GF-D8 (cell line): ENCODE measurements at places on chromosomes 7 and 10.

GRCh38 chr7:112052993-112053736 lies 153.0 kb downstream of the DOCK4 start:
- no peak for DNase-seq

GRCh38 chr7:28688651-28689050 lies 269.5 kb downstream of the TRIL start:
- no peak for DNase-seq

- no peak for DNase-seq
These were observed 269.2 kb downstream of the ZWINT start for GRCh38 chr10:56091872-56092271.

DNA sequence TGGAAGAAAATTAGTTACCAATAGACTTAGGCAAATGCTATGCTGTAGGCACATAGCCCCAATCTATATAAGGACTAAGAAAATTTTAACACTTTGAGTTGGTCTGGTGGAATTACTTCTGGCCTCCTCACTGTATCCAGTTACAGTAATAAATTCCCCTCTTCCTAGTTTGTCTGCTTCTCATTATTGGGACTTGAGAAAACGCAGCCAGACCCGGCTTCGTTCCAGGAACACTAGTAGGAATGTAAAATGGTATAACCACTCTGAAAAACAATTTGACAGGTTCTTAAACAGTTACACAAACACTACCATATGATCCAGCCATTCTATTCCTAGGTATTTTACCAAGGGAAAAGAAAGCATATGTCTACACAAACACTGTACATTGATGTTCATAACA lies 150.2 kb downstream of the VPS50 start:
- no peak for DNase-seq

GRCh38 chr7:44985033-44985695 lies 6.3 kb upstream of the MYO1G start:
- no peak for DNase-seq

GRCh38 chr10:114925587-114926586 lies 12.1 kb upstream of the TRUB1 start:
- no peak for DNase-seq

DNA sequence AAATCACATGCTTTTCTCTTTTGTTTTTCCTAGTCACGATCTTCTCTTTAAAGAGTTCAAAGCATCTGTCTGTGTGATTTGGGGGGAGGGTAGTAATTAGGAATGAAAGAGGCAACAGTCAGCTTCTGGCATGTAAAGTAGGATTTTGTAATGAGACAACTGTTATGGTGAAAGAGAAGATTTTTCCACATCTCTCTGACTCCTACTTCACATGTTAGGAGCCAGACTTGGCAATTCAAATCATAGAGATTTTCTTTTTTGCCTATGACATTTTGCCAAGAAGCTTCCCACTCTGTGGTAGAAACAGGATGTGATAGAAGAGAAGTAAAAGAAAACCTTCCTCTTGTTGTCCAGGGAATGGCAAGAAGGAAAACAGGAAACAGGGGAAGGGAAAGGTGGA lies 38.3 kb upstream of the KLHL7 start:
- DNase-seq: no peak

DNA sequence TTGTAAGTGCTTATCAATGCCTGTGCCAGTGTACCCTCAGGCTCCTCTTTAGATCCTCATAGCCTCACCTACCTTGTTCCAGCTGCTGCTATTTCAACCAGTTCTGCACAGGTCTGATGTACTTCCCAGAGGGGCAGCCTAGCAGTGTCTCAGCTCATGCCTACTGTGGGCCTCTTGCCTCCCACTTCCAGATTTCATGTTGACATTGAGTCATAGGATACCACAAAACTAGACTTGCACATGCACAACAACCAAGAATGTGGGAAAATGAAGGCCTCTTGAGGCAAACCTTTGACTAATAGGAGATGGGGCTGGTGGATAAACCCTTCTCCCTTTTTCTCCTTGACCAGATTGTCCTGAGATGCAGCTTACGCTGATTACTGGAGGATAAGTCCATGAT lies 31.0 kb downstream of the PON3 start:
- DNase-seq: no peak

DNA sequence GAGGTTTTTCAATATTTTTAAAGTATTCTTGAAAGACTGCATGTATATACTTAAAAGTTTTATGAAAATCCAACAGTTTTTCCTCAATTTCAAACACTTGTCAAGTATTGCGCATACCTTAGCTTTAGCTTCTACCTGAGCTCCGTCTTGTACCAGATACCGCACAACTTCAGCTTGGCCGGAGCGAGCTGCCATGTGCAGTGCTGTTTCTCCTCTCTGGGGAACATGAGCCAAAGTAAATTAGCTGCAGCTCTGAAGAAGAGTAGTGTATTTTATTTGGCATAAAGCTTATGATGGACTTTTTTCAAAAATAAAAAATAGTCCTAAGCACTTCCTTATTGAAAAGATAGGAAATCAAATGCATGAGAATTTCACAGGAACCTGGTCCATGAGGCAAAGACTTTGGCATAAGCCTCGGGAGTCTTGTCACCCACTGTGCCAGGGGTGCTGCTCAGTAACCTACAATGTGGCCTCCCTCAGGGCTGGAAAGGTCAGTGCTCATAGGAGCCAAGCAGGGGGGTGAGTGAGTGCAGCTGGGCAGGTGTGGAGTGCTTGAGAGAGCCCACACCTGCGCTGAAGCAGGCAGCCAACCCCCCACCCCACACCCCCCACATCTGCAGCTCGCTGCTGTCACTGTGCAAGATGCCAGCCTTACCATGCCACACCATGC lies 189.5 kb downstream of the ANK3 start:
- no peak for DNase-seq

DNA sequence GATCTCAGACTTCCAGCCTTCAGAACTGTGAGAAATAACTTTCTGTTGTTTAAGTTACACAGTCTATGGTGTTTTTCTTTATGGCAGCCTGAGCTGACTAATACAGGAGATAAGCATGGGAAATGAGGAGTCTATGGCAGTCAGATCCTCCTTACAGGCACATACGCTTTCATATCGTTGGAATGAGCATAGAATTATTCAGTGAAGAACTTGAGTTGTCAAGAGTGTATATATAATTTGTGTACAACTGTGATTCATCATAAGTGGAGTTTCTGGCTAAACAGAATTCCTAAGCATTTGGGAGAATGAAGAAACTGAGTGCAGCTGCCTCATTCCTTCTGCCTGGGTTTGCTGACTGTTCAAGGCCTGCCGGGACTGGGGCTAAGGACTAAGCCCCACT lies 516.7 kb downstream of the ADRA2A start:
- no peak for DNase-seq

GRCh38 chr10:6924166-6924565 lies 344.1 kb upstream of the PRKCQ start:
- no peak for DNase-seq

GRCh38 chr10:110613341-110613995 lies 30.7 kb upstream of the RBM20 start:
- no peak for DNase-seq

DNA sequence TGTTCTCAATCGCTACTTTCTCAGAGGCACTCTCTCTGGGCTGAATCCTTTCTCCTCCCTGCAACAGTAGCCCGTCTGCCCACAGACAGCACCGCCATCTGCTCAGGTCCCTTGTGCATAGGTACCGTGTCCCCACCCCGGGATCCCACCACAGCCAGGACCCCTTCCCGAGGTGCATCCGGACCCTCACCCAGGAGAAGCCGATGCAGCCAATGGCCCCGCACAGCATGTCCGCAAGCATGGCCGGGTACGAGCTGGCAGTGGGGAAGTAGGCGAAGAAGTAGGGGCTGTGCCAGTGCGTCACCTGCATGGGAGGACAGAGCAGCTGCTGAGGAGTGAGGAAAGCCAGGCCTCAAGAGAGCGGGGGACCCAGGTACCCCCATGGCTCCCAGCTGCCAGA lies 25.5 kb downstream of the DDC start:
- no peak for DNase-seq

- DNase-seq: peak; percentile 67
These were observed 25.1 kb downstream of the PWWP2B start for GRCh38 chr10:132421847-132422751.

- DNase-seq: no peak
These were observed 184.5 kb downstream of the PHTF2 start for GRCh38 chr7:77982926-77983550.

- no peak for DNase-seq
These were observed 98.7 kb downstream of the RALA start for GRCh38 chr7:39721919-39722597.

DNA sequence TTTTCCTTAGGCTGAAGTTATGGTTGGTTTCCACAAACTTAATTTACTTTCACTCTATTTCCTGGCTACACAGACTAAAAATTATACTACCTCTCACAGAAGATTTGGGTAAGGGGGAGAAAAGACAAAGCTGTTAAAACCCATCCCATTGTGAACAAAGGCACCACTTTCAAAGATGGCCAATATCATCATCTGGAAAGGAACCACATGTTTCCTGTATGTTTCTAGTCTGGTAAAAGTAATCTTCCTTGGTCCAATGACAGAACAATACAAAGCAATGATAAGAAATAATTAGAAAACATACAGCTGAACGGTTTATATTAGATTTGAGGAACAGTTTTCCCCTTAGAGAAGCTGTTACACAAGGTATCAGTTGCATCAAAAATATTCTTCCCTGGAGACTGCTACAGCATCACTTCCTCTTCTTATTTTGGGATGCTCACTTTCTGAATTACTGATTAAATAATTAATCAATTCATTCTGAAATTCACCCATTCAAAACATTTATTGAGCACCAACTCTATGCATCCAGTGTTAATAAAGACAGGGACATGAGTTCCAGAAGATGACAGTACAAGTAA lies 8.5 kb upstream of the SFR1 start:
- no peak for DNase-seq

GRCh38 chr10:27356738-27357137 lies 116.1 kb upstream of the ACBD5 start:
- no peak for DNase-seq

- DNase-seq: no peak
These were observed 8.4 kb downstream of the AGAP3 start for GRCh38 chr7:151094675-151095074.

GRCh38 chr7:26388256-26388655 lies 96.6 kb downstream of the SNX10 start:
- DNase-seq: no peak

DNA sequence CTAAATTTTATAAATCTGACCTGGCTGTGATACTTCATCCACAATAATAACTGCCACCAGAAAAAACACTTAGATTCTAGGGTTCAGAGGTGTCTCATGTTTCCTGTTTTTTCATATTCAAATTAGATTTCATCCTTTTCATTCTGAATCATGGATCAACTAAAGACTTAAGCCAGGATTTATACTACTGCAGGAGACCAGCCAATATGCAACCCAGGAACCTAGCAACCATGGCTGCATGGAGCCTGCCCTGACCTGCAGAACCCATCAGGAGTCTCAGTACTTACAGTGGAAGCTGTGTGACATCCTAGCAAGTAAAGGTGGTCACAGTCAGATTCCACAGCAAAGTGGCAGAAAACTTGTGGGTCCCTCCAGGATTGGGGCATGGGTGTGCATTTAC lies 40.5 kb upstream of the RNF148 start:
- no peak for DNase-seq

GRCh38 chr7:3897430-3898372 lies 596.6 kb downstream of the SDK1 start:
- DNase-seq: no peak
